ENCODE measurements at places on chromosomes 16 and 17.

- DNase-seq = peak; percentile 41
These were observed 2.8 kb downstream of the IRX5 start for GRCh38 chr16:54933281-54934011.

DNA sequence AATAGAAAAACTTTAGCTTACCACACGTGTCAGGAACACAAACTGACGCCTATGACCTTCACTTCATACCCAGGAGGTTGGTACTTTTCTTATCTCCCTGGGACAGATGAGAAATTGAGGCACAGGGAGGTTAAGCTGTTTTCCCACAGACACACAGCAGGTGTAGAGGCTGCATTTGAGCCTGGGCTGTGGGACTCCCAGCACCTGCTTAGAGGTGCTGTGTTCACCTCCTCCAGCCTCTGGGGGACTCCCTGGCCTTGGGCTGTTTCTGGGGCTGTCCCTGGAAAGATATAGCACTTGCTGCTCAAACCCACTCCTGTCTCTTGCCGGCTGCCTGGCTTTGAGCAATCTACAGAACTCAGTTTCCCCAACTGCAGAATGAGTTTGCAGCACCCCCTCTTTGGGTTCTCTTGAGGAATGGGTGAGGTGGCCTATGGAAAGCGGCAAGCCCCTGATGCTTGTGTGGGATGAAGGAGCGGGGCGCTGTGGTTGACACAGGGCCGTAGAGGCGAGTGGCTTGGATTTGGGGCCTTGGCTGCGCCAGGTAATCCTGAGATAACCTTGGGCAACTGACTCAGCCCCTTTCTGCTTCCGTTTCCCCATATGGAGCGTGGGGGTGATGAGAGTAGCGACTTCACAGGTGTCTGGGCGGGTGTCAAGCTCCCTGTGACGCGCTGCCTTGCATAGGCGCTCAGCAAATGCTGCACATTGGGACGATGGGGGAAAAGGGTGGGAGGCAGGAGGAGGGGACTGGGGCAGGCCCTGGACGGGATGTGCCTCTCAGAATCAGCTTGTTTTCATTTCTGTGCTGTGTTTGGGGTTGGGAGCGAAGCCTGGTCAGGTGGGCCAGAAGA, 104.5 kb upstream of the CIBAR2 start:
- DNase-seq = no peak

DNA sequence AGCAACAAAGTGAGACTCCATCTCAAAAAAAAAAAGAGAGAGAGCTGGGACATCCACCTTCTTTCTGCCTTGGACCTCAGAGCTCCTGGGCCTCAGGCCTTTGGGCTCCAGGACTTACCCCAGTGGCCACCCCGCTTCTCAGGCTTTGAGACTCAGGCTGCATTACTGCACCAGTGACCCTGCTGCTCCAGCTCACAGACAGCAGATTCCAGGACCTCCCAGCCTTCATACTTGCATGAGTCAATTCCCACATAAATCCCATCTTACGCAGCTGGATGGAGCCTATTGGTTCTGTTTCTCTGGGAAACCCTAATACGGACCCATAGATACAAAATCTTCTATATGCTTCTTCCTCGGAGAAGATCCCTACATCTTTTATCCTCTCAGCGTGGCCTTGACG, 2.1 kb upstream of the CEP295NL start:
- peak; percentile 39 for DNase-seq

DNA sequence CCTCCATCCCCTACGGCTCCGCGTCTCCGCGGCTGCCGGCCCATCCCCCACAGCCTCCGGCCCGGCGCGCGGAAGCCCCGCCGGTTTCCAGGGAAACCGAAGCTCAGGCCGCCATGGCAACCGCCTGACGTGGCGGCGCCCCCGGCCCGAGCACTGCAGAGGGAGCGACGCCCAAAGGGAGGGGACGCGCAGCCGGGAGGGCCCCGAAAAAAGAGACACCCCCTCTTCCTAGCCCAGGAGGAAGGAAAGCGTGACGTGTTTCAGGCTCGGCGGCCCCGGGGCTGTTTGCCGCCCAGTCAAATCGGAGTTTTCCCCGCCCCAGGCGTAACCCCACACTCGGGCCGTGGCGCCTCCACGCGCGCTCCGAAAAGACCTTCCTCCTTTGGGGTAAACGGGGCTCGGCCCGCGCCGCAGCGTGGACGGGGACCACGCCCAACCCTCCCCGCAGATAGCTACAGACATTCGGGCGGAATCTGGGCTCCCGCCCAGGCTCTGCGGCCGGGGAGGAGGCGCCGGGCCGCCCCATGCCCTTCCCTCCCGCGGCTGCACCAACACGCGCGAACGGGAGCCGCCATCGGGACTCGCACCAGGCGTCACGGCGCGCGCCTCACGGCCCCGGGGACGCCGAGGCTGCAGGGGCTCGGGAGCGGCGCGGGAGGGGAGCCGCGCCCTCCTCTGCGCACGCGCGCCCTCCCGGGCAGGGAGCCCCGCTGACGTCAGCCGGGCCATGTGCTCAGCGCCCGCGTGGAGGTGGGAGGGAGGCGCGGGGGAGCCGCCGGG, 7.5 kb downstream of the MNT start:
- DNase-seq = peak; percentile 90

GRCh38 chr17:45405250-45406086, 27.2 kb downstream of the ARHGAP27 start:
- no peak for DNase-seq

DNA sequence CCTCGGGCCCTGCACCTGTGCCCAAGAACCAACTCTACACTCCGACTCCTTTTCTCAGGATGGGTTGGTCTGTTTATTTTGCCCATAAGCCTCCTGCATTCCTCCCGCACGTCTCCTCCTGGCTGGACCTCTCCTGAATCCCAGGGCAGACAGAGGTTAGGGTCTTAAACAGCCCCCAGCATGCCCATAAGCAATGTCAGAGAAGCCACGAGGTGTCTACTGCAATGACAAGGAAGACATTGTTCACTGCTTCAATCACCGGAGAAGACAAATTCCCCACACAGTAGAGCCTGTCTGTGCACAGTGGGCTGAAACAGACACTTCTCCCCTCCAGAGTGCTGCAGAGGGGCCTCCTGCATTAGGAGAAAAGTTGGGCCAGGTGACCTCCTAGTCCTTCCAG, 230.6 kb upstream of the RPL38 start:
- DNase-seq = no peak

DNA sequence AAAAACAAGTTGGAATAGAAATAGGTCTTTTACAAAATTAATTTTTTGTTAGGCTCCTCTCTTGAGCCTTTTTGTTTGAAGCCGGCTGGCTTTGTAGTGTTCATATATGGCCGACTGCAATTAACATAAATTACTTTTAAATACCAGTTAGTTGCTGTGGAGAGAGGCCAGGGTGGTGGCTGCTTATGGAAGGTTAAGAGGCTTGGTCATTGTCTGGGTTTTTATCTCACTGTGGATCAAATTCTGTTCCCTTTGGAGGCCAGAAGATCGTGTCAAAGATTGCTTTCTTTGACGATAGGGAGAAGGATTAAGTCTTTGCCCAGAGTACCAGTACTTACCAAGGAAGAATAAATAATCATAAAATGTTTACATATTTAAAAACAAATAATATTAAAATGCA, 39.9 kb downstream of the MSI2 start:
- no peak for DNase-seq

DNA sequence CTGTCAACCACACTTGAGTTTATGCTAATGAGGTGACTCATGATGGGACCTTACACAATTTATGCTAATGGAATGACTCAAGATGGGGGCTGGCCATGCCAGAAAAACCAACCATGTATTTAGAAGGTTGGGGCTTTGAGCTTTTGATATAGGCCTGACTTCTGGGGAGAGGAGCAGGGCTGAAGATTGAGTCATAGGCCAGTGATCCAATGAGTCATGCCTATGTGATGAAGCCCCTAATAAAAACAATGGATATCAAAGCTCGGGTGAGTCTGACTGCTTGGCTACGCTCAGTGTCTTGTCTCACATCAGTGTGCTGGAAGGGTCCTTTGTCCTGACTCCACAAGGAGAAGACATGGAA, 7.3 kb downstream of the MFSD6L start:
- DNase-seq = peak; percentile 82

DNA sequence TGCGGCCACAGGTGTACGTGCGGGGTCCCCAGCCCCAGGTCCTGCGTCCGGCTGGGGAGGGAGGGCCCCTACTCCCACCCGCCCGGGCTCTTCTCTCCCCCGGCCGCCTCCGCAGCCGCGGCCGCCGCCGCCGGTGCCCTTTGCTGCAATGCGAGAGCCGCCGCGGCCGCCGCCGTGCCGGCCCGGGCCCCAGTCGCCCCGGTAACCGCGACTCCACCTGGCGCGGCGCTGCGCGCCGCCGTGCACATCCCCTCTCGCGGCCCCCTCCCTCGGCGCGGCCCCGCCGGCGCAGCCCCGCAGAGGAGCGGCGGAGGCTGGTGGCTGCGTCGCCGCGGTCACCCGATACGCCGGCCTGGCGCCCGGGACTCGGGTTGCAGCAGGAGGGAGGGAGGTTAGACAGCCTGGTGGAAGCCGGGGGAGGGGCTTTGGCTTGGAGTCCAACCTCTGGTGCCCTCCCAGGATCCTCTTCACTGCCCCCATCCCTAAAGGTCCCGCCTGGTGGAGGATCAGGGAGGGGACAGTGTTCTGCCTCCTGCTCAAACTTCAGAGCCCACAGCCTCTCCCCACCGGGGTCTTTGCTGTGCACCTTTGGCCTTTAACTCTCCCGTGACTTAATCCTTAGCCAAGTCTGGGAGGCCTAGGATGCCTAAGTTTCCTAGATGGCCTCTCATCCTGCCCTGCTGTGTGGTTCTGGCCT, 32.9 kb downstream of the SRCIN1 start:
- DNase-seq = no peak

DNA sequence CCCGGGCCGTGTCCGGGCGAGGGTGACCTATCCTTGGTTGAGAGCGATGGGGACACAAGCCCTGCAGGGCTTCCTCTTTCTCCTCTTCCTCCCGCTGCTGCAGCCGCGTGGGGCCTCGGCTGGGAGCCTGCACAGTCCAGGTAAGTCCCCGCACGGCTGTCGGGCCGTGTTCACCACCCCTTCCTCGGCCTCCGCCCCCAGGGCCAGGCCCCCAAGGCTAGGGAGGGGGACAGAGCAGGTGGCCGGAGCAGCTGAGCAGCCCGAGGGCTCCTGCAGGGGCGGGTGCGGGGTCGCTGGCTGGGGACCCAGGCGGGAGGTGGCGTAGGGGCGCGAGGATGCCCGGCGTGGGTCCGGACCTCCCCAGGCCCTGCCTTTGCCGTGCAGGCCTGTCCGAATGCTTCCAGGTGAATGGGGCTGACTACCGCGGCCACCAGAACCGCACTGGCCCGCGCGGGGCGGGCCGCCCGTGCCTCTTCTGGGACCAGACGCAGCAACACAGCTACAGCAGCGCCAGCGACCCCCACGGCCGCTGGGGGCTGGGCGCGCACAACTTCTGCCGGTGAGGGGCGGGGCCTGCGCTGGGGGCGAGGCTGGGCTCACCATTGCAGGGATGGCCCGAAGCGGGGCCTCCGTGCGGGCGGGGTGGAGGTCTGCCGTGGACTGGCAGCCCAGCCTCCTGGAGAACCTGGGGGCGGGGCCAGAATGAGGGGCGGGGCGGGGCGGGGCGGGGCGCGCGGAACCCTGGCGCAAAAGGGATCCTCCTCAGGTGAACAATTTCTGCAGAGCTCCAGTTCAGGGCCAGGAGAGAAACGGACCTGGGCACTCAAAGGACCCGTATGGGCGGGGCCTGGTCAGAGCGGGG, 631 bp downstream of the KREMEN2 start:
- no peak for DNase-seq

DNA sequence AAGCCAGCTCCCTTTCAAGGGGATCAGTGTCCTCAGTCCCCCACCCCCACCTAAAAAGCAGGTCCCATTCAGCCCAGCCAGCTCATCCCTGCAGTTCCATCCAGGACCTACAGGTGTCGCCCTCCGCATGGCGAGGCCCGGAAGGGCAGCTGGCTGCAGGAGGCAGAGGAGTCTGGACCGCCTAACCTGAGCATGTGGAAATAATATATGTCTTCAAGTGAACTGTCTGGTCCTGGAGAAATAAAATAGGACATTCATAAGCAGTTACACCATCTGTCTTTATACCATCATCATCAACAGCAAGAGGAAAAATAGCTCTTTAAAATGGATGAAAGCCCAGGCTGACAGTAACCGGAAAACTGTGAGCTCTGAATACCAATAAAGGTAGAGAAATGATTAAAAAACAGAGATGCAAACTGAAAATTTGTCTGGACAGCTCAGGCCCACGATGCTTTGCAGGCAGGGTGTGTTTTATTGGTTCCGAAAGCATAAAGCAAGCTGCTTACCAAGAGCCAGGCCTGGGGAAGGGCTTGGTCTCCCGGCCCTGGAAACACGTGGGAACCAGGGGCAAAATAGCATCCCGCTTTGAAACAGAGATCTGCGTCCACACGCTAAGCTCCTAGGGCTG, 215.2 kb downstream of the ZFHX3 start:
- peak; percentile 75 for DNase-seq

DNA sequence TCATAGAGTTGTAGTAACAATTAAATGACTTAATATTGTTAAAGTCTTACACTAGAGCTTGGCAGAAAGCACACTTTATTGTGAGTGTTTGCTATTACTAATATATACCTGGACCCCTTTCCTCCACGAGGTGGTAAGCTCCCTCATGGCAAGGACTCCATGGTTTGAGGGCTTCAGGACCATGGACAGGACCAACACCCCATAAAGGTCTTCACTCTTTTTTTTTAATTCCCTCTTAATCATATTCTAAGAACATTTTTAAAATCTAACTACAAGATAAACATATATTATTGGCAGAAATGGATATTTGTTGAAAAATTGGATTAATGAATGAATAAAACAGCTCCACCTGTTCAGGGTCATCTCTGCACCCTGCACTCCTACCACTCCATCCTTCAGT, 154.5 kb downstream of the CBLN1 start:
- no peak for DNase-seq

- no peak for DNase-seq
These were observed 90.3 kb upstream of the XYLT1 start for GRCh38 chr16:17561056-17561455.

GRCh38 chr16:80034469-80034826, 433.9 kb upstream of the MAF start:
- DNase-seq = no peak

GRCh38 chr17:80971704-80972304, 19.8 kb upstream of the CHMP6 start:
- DNase-seq = no peak

GRCh38 chr16:88529596-88529995, 40.6 kb upstream of the ZC3H18 start:
- no peak for DNase-seq

- DNase-seq = no peak
These were observed 259.9 kb upstream of the RPL38 start for GRCh38 chr17:73943416-73944110.

DNA sequence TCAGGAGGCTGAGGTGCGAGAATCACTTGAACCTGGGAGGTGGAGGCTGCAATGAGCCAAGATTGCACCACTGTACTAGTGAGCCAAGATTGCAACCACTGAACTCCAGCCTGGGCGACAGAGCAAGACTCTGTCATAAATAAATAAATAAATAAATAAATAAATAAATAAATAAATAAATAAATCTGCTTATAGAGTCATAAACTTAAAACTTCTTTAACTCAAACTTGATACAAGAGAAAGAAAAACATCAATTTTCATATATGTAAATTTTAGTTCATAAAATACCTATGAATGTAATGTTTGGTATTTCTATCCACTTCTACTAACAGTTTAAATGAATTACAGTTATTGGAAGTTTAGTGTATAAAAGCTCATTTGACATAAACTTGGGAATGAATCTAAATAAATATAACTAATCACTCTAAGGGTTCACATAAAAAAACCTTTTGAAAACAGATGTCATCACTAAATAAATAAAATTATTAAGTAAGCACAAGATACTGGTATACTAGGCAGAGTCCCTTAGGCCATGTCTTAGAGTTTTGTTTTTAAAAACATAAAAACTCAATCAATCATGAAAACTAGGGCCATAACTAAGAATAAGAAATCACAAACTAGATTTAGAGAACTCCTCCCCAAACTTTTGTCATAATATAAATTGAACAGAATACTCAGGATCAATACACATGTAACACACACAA, 54.1 kb downstream of the SMURF2 start:
- DNase-seq = no peak
